AG09309 (cell line): ENCODE measurements at places on chromosomes 12 and 14.
A peak's percentile ranks its signal among the peaks of the same experiment; 100 is the strongest.

- no peak for DNase-seq
These were observed 246.6 kb upstream of the RTL1 start for GRCh38 chr14:101150039-101150610.

- DNase-seq: no peak
These were observed 18.6 kb downstream of the GNS start for GRCh38 chr12:64740646-64741045.

DNA sequence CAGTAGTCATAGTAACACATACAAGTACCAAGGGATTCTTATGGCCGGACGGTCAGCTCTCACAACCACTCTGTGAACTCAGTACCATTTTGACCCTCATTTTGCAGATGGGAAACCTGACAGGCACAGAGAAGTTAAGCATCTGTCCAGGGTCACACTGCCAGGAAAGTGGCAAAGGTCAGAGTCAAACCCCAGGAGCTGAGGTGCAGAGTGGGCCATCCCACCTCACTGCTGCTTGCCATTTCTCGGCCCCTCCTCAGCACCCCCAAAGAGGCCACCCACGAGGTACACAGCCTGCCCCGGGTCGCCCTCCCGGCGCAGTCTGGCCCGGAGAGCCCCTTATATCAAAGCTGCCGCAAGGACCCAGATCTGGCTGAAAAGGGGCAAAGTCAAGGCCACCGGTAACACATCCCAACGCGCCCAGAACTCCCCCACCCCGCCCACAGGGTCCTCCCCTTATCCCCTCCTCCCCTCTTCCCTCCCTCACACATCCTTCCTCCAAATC lies 1.7 kb downstream of the NCOR2 start:
- DNase-seq: no peak

GRCh38 chr12:6088921-6089747 lies 35.3 kb downstream of the VWF start:
- DNase-seq: no peak

DNA sequence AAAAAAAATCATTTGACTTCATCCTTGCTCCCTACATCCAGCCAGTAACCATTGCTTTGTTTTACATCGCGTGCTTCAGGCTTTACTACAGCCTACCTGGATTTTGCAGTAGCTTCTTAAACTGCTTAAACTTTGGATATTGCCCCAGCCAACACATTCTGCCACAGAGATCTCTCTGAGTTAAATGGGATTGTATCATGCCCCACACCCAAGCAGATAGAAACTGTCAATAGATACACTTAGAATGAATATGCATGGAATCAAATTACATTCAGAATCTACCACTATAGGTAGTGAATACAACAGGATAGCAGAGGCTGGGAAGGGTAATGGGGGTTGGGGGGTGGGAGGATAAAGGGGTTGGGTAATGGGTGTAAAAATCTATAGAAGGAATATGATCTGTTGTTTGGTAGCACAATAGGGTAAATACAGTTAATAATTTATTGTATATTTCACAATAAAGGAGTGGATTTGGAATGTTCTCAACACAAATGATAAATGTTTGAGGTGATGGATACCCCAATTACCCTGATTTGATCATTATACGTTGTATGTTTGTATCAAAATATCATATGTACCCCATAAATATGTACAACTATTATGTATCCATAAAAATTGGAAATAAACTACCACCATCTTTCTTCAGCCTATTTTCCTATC lies 2.7 kb upstream of the MYRFL start:
- no peak for DNase-seq

DNA sequence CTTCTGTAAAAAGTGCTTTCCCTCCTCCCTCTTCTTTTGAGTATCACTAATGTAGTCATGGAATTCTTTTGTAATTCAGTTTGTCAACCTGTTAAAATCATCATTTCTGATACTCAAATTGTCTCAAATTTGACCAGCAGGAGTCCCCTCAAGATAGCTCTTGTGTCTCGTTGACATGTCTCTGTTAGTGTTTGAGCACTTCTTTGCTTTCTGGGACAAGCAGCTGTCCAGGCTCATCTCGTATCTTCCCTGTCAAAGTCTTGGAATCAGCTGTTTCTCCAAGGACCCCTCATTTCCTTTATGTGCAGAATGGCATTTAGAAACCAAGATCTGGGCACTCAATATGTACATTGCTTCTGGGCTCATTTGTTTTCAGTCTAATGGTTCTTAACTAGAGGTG lies 10.7 kb downstream of the CIPC start:
- DNase-seq: no peak

- DNase-seq: no peak
These were observed 22.4 kb upstream of the CLEC2D start for GRCh38 chr12:9646794-9647781.

DNA sequence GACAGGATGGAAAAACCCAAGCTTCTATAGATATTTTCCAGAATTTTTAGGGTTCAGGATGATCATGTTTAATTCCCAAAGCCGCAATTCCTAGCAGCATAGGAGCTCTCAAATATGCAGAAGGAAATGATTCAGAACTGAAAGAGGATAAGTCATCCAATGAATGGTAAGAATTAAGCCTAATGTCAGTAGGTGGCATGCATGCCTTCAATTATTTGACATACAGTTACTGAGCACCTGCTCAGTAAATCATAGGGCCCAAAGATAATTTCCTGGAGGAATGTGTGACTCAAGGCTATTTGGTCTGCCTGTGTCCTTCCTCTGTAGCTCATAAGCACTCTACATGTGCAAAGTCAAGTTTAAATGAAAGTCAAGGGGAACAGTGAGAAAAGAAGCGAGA lies 116.8 kb upstream of the SLC38A4 start:
- DNase-seq: peak; percentile 50

- no peak for DNase-seq
These were observed 27.7 kb upstream of the LTA4H start for GRCh38 chr12:96063046-96063445.

DNA sequence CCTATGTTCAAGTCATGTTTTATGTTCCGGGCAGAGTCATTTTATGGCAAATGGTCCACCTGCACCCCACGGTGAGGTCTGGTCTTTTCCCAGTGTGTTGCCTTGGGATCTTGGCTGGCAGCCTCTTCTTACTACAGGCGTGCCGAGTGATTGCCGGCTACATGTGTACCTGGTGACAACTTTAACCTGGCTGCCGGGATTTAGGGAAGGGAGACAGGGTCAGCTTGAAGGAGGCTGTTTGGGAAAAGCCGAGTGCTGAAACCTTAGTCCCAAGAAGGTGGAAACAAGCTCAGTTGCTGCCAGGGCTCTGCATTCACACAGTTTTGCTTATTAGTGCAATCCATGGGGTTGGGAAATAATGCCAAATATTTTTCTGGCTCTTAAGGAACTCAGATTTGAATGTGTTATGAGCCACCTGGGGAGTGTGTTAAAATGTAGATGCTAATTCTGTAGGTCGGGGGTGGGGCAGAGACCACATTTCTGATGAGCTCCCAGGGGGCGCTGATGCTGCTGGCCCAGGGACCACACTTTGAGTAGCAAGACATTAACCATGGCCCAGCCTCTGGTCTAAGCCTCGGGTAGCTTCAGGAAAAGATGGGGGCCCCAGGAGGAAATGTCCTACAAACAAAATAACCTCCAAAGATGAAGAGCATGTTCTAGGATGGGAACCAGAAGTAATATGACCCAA lies 179.6 kb downstream of the TBX5 start:
- no peak for DNase-seq

GRCh38 chr12:100913872-100914592 lies 119.5 kb downstream of the ANO4 start:
- peak; percentile 16 for DNase-seq

DNA sequence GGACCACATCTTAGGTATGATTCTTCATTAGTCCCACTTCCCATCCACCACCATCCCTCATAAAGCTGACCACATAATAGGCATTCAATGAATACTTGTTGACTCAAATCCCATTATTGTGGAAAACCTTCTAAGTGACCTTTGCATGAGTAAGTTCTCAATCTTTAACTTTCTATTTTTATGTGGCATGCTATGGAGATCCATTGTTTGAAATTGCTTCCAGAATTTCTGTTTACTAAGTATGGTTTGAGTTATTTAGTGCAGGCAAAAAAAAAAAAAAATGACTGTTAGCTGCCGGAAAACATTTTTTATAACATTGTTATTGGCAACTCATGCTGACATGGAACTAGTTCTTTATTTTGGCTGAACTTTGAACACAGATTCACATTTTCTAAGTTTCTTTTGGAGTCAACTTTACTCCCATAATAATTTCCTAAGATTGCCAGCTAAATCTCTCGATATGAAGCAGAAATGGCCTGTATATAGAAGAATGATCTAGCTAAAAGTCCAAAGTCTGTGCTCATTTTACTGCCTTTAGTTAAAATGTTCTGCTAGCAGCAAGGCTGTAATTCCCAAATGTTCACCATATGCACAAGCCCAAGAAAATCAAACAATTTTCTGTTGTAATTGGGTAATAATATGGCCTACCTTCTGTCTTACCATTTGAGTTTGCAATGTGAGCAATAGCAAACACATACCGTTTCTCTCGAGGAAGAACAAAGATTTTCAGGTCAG lies 77.9 kb downstream of the PTGER2 start:
- DNase-seq: peak; percentile 88
